ENCODE measurements at places on chromosomes 12 and 14.
A peak's percentile ranks its signal among the peaks of the same experiment; 100 is the strongest.

DNA sequence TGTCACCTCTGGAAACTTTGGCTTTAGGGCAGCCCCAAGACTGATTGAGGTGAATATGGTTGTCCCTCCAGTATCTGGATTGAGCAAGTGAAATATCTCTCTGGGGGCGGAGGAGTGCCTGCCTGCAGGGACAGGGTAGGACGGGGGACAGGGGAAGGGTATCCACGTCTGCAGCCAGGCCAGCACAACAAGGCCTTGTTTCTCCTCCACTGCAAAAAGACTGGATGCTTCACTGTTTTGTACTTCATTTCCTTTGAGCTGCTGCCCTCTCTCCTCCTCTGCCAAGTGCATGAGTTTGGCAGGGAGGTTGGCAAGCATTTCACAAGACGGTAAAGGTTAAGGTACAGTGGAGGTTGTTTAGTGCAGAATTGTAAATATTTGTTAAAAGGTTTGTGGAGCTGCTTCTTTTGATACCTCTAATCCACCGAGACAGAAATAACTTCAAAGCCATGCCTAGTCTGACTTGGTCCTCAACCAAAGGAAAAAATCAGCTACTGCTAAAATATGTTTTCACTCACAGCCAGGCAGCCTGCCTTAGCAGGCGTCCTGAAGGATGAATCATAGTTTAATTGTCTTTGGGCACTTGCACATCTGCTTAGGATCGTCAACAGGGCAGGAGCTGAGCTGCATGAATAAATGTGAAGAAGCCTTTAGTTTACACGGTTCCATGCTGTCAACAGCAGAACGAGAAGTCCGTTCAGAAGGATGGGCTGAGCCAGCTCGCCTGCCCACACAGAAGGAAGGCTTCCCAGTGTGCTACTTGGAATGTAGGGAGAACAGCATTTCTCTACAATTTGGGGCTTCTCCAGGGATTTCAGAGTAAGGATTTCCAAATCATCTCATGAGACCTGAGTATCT, 269.7 kb downstream of the TTC6 start:
- no peak for DNase-seq

DNA sequence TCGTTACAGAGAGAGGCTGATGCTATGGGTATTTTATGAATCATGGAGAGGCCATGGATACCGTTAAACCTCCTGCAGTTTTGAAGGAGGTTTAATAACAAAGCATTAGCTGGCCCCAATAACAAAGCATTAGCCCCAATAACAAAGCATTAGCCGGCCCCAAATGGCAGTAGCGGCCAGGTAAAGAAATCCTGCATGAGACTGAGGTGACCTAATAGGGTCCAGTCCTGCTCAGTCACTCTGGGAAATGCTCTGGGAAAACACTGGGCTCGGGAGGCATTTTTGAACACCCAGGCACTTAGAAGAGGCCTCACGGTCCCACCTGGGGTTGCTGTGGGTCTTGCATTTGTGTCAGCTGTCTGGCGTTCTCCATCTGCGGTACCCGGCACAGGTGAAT, 776 bp upstream of the RIN3 start:
- DNase-seq: no peak

DNA sequence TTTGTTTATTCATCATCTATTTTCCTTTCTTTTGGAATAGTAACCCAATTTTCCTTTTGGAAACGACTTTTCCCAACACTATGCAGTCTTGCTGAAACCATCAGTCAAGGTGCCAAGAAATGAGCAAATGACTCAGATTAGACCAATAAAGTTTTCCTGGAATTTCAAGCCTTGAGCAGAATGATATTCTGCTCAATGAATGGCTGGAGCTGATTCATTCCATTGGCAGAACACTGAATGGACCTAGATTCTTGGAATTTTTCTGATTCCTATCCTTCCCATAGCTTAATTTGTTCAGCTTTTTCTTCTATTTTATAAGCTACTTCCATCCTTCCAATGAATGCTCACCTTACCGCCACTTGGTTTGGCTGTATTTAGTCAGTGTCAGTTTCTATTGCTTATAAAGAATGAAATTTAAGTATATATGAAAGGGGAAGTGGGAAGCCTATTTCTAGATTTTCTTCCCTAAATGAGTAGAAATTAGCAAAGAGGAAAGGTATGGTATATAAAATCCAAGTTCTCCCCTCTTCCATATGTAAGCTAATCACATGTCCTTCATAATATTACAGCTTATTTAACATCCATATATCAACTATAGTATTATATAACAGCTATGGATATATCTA, 89.0 kb downstream of the C14orf39 start:
- DNase-seq: no peak

- no peak for DNase-seq
These were observed 28.9 kb upstream of the PLEKHG3 start for GRCh38 chr14:64675312-64675711.

GRCh38 chr14:99476864-99477263, 3.8 kb downstream of the SETD3 start:
- no peak for DNase-seq

GRCh38 chr12:130073721-130074120, 88.5 kb upstream of the FZD10 start:
- DNase-seq: no peak

- DNase-seq: peak; percentile 51
These were observed 65.5 kb downstream of the SVOP start for GRCh38 chr12:108955225-108955835.

DNA sequence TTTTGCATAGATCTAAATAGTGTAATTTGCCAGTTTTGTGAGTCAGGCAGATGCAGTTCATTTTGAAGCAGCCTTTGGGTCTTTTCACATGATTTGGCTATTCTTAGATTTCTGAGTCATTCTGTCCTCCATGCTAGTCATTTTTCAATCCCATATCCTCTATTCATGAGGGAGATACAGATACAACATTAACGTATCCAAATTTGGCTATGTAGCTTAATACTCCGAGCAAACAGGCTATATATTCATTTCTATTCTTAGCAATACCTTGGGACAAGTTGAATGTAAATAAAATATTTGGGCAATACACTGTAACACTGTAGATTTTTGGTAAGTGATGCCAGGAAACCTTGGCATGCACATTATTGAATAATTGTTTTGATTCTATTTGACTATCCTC, 270.7 kb upstream of the PDE3A start:
- DNase-seq: no peak

GRCh38 chr14:92382677-92383076, 59.7 kb downstream of the SLC24A4 start:
- no peak for DNase-seq

GRCh38 chr14:95645389-95645996, 40.7 kb upstream of the TCL1B start:
- DNase-seq: no peak

DNA sequence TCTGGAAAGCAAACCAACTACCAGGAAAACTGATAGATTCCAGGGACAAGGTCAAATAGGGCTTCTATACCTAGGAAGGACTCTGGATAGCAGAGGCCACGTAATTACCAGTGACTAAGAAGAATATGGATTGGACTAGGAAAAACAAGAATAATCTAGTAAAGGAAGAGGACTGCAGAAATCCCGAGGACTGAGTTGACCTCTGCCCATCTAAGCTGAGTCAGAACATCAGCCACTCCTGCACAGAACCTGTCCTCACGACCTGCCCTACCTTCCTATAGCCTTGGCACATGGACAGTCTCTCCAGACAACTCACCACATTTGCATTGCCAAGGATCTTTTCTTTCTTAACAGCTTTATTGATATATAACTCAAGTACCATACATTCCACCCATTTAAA, 2.3 kb downstream of the OR6J1 start:
- DNase-seq: no peak

- DNase-seq: no peak
These were observed 182.9 kb downstream of the GLT1D1 start for GRCh38 chr12:129036135-129036534.

DNA sequence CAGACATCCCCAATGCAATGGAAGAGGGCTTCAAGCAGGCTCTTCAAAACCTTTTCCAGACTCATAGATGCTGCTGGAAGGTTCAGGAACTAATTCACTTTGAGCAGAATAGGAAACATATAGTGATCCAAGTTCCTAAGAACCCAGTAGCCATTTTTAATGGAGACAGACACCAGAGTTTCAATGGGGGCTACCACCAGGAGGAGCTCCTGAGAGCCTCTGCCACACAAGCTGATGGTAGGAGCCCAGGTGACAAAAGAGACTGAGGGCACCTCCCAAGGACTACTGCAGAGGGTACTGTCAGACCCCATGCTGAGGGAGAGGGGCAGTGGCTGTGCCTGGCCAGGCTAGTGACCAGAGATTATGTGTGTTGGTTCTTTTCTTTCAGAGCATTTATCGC, 45.9 kb downstream of the IFNG start:
- DNase-seq: no peak

GRCh38 chr14:80872645-80873044, 68.9 kb downstream of the CEP128 start:
- DNase-seq: no peak
